ENCODE measurements at places on chromosomes 1 and 21.

- DNase-seq: no peak
These were observed 12.5 kb upstream of the KPRP start for GRCh38 chr1:152745289-152745704.

DNA sequence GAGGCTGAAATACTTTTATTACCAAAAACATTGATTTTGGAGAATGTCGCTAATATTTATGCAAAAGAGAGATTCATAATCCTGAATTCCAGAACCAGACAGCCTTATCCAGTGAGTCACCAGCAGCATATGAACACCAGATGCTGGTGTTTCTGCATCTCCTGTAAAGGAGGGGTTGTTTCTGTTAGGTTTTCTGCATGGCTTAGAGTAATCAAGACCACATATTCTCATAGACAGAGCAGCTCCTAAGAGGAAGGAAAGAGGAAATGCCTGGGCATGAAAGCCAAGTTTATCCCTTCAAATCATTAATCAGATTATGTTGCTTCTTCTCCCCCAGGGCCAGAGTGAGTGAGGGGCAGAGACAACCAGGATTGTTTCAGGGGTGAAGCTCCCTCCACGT, 86.2 kb downstream of the NGF start:
- DNase-seq: no peak

DNA sequence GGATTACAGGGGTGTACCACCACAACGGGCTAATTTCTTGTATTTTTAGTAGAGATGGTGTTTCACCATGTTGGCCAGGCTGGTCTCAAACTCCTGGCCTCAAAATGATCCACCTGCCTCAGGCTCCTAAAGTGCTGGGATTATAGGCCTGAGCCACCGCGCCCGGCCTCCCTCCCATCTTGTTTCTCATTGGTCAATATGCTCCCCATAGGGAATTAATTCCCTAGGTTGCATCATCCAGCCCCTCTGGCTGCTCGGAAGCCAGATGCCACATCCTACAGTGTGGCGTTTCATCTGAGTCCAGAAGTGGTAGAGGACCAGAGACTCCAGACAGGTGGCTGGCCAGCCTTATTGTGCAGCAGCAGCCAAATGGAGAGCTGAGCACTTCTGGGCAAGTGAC, 11.5 kb upstream of the VASH2 start:
- no peak for DNase-seq

- no peak for DNase-seq
These were observed 856 bp downstream of the LHX9 start for GRCh38 chr1:197917805-197918651.

- no peak for DNase-seq
These were observed 12.6 kb upstream of the PCBP3 start for GRCh38 chr21:45630876-45631275.

- DNase-seq: no peak
These were observed 69.1 kb upstream of the C1orf105 start for GRCh38 chr1:172351346-172351745.

GRCh38 chr1:51729824-51730301, 113.0 kb downstream of the OSBPL9 start:
- no peak for DNase-seq

DNA sequence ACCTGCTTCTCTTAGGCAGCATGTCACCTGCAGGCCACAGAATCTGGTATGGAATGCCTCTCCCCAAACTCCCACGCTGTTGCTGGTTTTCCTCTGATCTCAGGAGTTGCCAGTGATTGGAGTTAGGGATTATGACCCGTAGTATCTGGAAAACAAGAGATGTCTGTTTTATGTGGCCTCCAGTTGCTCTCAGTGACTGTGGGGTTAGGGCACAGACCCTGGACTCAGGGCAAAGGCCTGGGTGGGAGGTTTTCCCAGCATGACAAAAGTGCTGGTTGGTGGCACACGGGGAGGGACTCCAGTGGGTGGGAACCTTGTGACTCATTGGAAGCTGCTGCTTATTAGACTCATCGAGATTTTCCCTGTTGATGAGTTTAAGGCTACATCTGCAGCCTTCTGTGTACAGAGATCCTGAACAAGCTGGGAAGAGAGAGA, at the start of gene NR1I3:
Gene NR1I3, minus strand, starts transcription at position 165 of the 435 bp plus-strand sequence. CDS start 1,638 bp downstream, outside the sequence.
- no peak for DNase-seq

DNA sequence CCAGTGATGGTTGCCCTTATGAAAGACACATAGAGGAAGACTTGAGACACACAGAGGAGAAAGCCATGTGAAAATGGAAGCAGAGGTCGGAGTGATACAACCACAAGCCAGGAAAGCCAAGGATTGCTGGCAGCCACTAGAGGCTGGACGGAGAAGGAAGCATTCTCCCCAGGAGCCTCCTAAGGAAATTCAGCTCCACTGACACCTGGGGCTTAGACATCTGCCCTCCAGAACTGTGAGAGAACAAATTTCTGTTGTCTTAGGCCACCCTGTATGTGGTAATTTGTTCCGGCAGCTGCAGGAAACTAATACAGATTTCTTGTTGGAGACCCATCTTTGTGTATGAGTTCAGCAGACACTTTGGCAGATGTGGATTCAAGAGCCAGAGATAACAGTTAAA, 126.9 kb upstream of the ATP1A1 start:
- no peak for DNase-seq

DNA sequence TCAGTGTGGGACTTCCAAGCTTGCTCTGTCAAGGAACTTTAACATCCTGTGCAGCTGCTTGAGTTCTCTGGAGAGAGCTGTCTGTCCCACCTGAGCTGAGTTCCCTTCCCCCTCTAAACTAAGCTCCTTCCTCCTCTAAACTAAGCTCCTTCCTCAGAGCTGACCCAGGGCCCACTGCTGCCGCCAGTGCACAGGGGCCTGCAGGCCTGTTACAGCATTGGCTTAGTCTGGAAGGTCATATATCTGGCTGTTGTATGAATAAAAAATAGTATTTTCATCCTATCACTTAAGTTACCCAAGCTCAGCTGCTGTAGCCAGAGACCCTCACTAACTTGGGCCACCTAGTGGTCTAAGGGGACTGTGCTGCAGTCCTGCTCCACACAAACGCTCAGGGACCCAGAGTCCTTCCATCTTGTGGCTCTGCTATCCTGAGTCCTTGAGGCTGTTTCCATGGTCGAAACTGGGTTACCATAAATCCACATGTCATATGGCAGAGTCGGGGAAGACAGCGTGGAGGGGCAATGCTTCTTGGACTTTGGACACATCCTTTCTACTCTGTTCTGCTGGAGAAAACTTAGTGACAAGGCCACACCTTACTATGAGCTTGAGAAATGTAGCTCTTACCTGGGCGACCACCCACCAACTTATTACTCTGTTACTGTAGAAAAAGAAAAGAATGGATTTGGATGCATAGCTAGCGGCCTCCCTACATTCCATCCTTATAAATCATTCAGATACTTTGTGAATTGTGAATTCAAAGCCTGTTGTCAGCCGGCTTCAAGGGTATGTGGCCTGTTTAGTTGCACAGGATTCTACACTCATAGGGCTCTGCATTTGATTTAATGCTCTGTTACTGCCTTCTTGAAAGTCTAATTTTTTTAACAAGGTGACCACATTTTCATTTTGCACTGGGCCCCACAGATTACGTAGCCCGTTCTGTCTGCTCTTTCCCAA, 71.4 kb upstream of the GCLM start:
- DNase-seq: no peak

- DNase-seq: no peak
These were observed 120.4 kb downstream of the KCNH1 start for GRCh38 chr1:211013346-211014240.

- no peak for DNase-seq
These were observed 724.6 kb downstream of the PTPRU start for GRCh38 chr1:29960876-29961275.

DNA sequence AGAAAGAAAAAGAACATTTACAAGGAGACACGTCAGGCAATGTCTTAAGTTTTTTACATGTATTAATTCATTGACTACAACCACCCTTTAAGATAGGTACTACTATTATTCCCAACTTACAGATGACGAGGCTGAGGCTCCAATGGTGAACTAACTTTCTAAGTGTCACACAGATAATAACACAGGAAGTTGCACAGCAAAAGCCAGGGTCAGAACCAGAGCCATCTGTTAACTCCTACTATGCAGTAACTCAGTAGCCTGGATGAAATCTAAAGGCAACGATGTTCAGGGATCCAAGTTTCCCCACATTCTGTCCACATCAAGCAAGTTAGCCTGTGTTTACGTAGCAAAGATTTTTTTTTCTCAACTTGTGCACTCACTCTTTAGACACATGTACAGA, 371.7 kb downstream of the PTPRC start:
- DNase-seq: no peak

DNA sequence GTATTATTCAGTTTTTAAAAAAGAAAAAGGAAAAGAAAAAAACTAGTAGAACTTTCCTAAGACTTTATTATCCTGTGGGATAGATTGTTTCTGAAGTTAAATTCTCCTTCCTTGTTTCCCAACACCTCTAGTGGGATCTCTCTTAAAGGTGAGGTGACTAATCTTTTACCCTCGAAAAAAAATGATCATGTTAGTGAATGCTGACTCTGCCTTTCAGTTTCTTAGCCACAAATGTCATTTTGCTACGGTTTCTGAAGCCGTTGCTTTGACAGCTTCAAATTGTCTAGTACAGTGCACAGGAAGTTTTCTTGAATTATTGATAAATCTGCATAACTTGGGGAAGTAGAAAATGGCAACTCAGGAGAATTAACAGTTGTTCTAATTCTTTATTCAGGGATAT, 13.0 kb upstream of the NEK7 start:
- no peak for DNase-seq

GRCh38 chr1:183283286-183283685, 97.2 kb downstream of the LAMC2 start:
- DNase-seq: no peak

DNA sequence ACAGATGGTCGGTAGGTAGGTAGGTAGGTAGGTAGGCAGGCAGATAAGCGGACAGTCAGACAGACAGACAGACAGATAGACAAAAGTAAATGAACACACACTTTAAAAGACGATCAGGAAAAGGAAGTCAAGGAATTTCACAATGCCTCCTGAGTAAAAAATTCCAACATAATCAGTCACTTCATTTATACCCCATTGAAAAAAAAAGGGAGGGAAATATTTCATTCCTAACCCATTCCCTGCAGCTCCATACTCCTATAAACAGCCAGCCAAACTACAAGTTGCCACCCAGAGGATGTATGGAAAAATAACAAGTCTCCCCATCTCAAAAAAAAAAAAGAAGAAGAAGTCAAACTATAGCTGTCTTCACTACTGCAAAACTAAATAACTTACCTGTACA, 43.4 kb downstream of the ZZZ3 start:
- no peak for DNase-seq

DNA sequence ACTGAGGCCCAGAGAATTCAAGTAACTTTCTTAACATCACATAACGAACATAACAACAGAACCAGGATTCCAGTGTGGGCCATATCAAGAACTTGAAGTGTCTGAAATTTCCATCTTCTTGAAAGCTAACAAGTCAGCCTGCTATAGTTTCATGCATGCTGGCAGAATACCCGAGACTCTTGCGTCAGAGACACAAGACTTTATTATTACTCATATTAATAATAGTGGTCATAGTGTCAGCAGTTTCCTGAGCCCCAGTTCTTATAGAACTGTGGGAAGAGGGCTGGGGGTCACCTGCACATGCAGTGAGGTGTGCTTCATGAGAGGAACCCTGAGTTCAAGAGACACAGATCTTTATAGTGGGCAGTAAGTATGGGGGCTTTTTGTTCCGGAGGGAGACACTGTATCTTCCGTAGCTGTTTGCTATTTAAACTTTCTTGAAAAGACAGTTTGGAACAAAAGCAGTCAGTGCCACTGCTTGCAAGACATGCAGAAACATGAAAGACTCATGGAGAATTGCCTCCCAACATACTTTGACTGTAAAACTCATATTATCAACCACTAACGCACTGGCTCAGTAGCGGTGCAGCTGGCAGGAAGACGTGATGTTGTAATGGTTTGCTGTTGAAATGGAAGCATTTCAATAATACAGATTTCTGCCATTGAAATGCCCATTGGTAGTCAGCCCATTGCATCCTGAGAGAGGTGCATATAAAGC, 339.2 kb downstream of the ADGRL2 start:
- no peak for DNase-seq

- DNase-seq: no peak
These were observed 29.5 kb downstream of the TGFB2 start for GRCh38 chr1:218374401-218375353.

GRCh38 chr1:43764581-43764980, 57.2 kb downstream of the ST3GAL3 start:
- no peak for DNase-seq

DNA sequence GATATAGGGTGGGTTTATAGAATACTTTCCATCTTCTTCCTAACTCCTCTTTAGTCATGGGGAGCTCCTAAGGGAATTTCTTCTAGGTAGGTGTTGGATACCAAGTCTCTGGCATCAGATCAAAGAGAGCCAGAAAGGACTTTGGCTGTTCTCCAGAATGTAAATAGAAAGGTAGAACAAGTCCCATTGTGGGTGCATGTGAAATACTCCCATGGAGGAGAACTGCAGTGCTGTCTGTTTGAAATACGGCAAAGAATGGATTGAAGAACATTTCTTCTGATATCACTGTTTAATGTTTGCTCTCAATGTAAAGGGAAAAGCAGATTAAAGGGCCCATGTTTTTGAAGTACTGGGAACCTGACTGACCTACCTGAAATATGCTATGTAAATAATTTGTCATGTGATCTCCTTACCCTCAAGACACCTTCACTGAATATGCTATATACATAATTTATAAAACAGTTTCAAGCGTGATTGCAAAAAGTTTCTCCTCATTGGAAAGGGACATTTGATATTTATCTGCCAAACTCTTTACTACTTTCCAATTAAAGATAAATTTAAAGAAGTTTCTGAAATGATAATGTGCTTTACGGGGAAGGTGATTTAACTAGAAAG, 65.9 kb downstream of the LAMC1 start:
- DNase-seq: no peak

- DNase-seq: no peak
These were observed 56.2 kb upstream of the DPH5 start for GRCh38 chr1:101081496-101082488.

GRCh38 chr21:34042735-34043134, 30.6 kb upstream of the MRPS6 start:
- no peak for DNase-seq
